ENCODE measurements at places on chromosomes 13 and 19.

DNA sequence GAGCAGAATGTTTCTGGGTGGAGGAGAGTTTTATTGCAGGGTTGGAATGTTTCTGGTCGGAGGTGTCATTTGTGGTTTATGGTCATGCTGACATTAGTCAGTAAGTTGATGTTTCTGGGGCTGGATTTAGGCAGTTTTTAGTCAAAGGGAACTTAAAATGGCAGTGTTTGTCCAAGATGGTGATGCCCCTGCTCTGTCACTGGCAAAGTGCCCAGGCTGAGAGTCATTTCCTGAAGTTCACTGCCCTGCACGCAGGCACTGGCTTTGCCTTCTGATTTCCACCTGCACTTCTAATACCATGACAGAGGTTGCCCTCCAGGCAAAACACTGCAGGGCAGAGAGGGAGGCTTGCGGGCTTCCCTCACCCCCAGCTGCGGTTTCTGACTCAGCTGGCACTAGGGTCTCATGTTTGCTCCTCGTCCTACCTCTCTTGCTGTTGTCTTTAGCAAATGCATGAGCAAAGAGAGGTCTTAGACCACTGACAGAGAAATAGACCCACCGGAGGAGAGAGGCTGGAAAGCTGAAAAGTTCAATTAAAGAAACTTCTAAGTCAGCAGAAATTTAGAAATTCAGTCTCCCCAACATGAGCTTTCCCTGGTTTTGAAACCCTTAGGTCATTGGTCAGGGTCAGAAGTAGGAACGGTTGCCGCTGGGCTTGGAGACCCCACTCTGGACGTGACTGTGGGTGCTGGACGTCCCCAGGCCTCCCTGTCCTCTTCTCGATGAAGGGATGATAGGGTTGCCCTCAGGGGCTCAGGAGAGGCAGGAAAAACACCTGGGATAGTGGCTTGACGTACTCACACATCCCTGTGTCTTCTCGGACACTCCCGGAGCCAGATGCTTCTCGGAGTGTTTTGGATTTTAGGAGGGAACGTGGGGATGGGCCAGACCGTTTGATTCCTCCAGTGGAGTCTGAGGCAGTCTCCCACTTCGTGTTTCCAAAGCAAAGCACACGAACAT, 26.3 kb downstream of the TMEM255B start:
- DNase-seq = no peak

- DNase-seq = no peak
Measured at GRCh38 chr13:43150369-43151207, 127.2 kb downstream of the DNAJC15 start.

DNA sequence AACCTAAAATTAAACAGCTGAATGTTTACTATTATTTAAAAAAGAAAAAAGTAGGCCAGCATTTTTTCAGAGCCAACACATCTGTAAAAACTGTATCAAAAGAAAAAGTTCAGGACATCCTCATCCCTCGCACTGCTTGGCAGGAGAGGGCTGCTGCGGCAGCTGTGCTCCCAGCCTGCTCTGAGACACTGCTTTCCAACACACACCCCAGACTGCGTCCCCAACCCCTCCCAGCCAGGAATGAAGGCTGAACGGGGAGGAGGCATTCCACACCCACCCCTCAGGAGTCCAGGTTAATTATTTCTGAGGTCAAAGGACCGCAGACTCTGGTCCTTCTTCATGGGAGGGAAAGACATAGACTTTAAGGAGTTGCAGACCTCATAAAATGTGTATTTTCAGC, 43.1 kb downstream of the COL4A1 start:
- no peak for DNase-seq

DNA sequence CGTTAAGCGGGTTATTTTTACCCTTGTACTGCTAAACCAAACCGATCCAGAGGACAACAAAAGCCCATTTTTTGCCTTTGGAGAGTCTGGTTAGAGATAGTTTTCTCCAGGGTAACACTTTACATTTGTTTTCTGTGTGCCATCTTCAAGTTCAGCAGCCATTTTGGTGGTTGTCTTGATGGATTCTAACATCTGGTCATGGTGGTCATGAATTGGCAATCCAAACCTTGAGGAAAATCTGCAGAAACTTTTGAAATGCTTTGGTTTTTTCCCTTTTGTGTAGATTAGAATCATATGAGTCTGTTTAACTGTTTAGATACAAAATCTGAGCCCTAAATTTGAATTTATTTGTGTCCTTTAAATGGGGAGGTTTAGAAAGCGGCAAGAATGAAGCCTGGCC, 16.6 kb downstream of the HNRNPM start:
- no peak for DNase-seq

- no peak for DNase-seq
Measured at GRCh38 chr13:49791315-49791710, 1.2 kb downstream of the KPNA3 start.

DNA sequence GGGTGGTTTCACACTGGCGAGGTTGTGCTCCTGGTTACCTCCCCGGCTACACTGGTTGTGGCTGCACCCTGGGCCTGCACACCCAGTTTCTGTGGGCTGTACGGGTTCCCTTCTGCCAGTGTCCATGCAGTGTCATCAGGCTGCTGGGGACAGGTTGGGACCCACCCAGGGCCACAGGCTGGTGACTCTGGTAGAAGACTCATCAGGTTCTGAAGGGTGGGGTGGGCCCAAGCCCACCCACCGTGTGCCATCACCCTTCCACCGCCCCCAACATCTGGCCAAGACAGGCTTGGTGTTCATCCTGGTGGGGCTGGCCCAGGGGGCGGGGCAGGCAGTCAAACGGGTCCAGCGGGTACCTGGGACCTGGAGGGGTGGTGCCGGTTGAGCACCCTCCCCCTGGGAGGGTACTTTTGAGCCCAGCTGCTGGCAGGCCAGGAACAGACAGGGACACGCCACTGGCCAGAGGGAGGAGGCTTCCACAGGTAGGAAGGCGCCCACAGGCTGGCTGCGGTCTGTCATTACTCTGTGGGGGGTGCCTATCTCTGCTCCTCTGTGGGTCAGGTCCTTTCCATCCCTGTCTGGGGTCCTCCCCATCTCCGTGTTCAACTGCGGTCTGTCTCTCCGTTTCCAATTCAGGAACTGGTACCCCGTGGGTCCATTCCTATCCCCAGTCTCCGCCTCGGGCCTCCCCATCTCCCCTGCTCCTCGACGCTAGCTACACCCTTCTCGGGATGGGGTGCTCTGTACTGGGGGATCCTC, at the start of gene RNF225:
TSS of gene RNF225 (plus strand) at position 437 of the 759 bp plus-strand sequence. CDS start 434 bp downstream, outside the sequence.
- DNase-seq = no peak

Data from T-helper 9 cell (primary cell).